Activated T-cell treated with anti-CD3 and anti-CD28 coated beads, Interleukin-2, amount 50 U/mL, for 72 hours (primary cell): ENCODE measurements at places on chromosomes 3 and 15. TPM values are rescaled to one million over a fixed set of nuclear protein-coding genes. Genes with fewer than 3 reads are reported as not detected.

GRCh38 chr3:34683851-34684250 lies 885.4 kb downstream of the PDCD6IP start:
- H3K4me1 ChIP-seq = no peaks in the 10 kb centered on the region
- peak; percentile 15 for DNase-seq
- H3K4me3 ChIP-seq = no peak overlapping the region
- no peaks in the 10 kb centered on the region for H3K27me3 ChIP-seq
- H3K36me3 ChIP-seq = peaks cover 2% of the 10 kb centered on the region

DNA sequence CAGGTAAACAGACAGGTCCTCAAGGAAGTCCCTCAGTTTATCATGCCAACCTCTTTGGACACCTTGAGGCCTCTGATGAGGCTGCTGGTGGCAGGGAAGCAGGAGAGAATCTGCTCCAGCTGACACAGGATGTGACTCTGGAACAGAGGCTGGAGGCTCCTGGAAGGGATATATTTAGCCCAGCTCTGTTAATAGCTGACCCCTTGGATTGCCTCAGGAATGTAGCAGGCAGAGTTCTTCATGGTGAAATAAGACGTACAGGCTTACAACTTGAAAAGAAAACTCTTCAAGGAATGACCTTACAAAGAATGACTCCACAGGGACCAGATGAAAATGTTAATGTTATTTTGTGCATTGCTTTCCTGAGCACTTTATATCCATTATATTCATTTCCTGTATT lies 90.5 kb downstream of the AQP9 start:
- no peak for DNase-seq
- no peak overlapping the region for H3K4me3 ChIP-seq
- no peak overlapping the region for H3K27ac ChIP-seq
- H3K36me3 ChIP-seq = no peaks in the 10 kb centered on the region
- H3K27me3 ChIP-seq = peaks cover 18% of the 10 kb centered on the region
- H3K4me1 ChIP-seq = peaks cover 11% of the 10 kb centered on the region

LDHAL6B gene
- total RNA-seq = not detected

C3orf49 gene
- not detected for total RNA-seq

ZSCAN29 gene
- 42.0 TPM for total RNA-seq

DNA sequence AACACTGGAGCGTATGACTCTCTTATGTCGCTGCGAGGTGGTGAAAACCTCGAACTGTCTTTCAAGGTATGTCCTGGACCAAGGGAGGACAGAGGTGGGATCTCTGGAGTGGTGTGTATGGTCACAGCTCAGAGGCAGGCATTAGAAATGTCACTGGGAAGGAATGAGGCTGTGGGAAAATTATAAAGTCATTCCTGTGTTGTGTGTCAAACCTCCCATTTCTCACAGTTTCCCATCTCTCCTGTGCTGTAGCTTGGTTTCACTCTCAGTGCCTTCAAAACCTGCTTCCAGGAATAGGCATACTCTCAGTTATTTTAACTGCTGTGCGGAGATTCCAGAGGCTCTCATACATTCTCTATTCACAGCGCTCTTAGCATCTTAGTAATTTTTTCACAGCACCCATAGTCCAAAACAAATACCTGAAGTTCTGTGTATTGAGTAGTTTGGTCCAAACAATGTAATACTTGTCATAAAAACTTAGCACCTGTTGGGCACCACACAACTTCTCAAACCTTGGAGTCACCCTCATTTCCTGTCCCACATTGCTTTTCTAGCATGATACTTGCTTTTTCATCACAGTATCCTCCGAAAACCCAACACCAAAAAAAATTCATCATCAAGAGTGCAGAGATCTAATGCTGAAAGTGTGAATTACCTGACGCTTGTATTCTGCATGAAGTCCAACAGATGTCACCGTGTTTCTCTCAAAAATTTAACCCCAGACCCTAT lies 36.9 kb downstream of the GALNT15 start:
- peaks cover 6% of the 10 kb centered on the region for H3K4me1 ChIP-seq
- DNase-seq = no peak
- peaks cover 8% of the 10 kb centered on the region for H3K27me3 ChIP-seq
- no peaks in the 10 kb centered on the region for H3K36me3 ChIP-seq

DNA sequence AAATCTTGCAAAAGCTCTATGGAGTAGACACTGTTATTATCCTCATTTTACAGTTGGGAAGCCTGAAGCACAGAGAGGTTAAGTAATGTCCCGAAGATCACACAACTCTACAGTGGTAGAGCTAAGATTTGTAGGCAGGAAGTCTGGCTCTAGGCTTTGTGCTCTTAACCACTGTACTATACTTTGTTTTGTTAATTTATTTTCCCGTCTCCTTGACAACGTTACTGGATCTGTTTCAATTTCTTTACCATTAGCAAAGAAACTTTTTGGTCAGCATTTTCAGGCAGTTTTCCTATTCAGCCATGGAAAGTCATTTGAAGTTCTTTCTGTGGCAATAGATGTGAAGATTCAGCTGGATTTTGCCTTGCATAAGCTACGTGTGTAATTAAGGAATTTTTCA lies 51.7 kb downstream of the OTOL1 start:
- no peak overlapping the region for H3K27ac ChIP-seq
- H3K36me3 ChIP-seq = no peaks in the 10 kb centered on the region
- no peak overlapping the region for H3K4me3 ChIP-seq
- peaks cover 9% of the 10 kb centered on the region for H3K27me3 ChIP-seq

DNA sequence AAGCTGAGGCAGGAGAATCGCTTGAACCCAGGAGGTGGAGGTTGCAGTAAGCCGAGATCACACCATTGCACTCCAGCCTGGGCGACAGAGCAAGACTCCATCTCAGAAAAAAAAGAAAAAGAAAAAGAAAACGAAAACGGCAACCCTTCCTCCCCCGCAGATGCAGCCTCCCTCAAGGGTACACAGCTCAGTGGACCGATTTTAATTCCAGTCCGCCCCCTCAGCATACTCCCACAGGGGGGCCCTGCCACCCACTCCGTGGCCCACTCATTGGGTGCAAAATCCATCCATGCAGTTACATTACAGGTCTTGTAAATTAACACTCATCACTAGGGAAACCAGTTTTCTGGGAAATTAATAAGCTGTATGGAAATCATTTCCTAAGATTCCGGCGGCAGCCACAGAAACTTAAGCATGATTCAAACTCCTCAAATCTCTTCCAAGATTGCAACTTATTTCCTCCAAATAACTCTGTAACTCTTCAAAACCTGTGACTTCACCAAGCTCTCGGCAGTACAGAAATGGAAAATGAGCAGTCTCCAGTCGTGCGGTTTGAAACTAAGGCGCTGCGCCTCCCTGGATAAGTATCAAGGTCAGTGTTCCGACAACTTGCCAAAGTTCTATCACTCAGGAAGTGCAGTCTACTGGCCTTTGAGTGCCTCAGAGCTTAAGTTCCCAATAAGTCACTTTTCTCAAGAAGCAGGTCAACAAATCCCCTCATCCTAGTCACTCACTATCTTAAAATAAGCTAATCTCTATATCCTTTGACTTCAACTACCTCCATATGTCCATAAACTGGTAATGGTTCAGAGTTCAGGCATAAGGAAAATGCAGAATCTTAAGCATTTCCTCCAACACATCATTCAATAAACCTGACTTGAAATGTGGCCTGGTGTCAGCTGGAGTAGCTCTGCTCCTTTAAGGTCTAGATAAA lies 24.7 kb upstream of the KLHL6 start:
- H3K4me3 ChIP-seq = no peak overlapping the region
- no peak overlapping the region for H3K27ac ChIP-seq
- peaks cover 8% of the 10 kb centered on the region for H3K27me3 ChIP-seq
- peaks cover 25% of the 10 kb centered on the region for H3K4me1 ChIP-seq

GOLGA8T gene
- not detected for total RNA-seq

DNA sequence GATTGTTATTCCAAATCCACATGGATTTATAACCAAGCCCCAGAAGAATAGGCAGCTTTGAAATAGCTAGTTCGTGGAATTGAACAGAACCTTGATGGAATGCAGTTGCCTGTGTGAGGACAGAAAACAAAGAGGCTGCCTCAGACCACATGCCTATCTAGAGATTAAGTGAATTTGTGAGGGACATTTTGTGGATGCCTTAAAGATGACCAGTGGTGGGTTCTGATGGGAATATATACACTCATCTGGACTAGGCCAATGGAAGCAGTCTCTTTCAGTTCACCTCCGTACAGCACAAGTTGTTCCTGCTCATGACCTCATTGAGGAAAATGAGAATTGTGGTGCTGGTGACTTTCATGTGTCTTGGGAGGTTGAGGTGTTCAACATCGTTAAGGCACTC lies 63.2 kb upstream of the PYDC2 start:
- H3K4me3 ChIP-seq = no peak overlapping the region
- H3K27me3 ChIP-seq = no peaks in the 10 kb centered on the region
- no peaks in the 10 kb centered on the region for H3K4me1 ChIP-seq
- no peak overlapping the region for H3K27ac ChIP-seq
- no peaks in the 10 kb centered on the region for H3K36me3 ChIP-seq
- no peak for DNase-seq

DNA sequence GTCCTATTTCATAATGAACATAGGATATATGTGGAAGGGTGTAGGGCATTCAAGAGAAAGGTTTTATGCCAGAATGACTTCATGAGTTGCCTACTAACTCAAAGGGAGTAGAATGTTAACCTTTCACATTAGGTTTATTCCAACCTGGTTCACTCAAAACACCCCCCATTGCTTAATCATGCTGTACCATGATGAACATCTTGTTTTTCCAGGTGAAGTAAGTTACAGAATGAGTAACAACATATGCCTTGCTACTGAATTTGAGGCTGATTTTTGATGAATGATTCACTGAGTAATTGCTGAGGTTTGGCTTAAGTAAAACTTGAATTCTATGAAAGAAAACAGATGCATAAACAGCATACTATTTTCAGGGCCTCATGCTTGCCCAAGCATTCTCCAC lies 5.9 kb upstream of the CLDN16 start:
- no peaks in the 10 kb centered on the region for H3K36me3 ChIP-seq
- H3K27ac ChIP-seq = no peak overlapping the region
- peak; percentile 6 for DNase-seq
- peaks cover 16% of the 10 kb centered on the region for H3K27me3 ChIP-seq

DNA sequence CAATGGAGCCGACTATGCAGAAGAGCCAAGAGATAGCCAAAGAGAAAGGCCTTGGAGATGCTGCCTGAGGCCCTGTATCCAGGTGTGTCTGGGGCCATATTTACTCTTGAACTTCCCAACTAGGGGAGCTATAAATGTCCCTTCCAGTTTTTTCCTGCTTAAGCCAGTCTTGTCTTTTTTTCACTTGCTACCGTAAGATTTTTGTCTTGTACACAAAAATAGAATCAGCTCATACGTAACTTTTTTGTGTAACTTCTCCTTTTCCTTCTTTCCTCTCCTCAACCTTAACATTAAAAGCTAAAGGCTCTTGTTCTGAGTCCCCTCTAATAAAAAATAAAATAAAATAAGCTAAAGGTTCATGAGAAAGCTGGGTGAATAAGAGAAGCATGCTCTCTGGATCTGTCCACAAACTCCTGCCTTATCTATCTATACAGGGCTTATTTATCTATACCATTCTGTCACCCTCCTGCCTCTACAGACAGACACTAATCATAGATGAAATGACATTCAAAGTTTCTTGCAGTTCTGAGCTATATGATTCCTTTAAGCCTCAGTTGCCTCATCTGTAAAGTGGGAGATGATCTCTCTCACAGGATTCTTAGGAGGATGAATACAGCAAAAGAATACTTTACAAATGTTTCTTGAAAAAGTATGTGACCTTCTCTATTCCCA lies 4.6 kb downstream of the SUMF1 start:
- H3K36me3 ChIP-seq = no peaks in the 10 kb centered on the region
- no peak for DNase-seq
- H3K27ac ChIP-seq = no peak overlapping the region
- H3K27me3 ChIP-seq = no peaks in the 10 kb centered on the region
- H3K4me1 ChIP-seq = peaks cover 38% of the 10 kb centered on the region

GRCh38 chr3:124731760-124732159 lies 1.5 kb downstream of the UMPS start:
- peak overlapping the region; percentile 97 for H3K4me3 ChIP-seq
- no peaks in the 10 kb centered on the region for H3K27me3 ChIP-seq
- peaks cover 4% of the 10 kb centered on the region for H3K36me3 ChIP-seq
- H3K4me1 ChIP-seq = peaks cover 50% of the 10 kb centered on the region
- H3K27ac ChIP-seq = peak overlapping the region; percentile 51

- peak; percentile 27 for DNase-seq
- peaks cover 79% of the 10 kb centered on the region for H3K4me1 ChIP-seq
- H3K4me3 ChIP-seq = peak overlapping the region; percentile 56
- peaks cover 4% of the 10 kb centered on the region for H3K36me3 ChIP-seq
Observed at GRCh38 chr3:51681453-51681852, 10.4 kb downstream of the TEX264 start.

DNA sequence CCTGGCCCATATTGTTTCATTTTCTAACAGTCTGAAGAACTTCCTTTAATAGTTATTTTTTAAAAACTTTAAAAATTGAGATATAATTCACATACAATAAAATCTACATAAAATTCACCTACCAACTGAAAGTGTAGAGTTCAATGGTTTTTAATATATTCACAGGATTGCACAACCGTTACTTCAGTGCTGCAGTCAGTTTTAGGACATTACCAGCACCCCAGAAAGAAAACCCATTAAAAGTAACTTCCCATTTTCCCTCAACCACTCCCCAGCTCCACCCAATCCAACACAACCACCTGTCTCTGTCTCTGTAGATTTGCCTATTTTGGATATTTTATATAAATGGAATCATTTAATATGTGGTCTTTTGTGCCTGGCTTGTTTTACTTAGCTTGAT lies 29.6 kb downstream of the MGA start:
- peaks cover 67% of the 10 kb centered on the region for H3K4me1 ChIP-seq
- peak overlapping the region; percentile 69 for H3K4me3 ChIP-seq
- no peaks in the 10 kb centered on the region for H3K36me3 ChIP-seq
- no peaks in the 10 kb centered on the region for H3K27me3 ChIP-seq

DNA sequence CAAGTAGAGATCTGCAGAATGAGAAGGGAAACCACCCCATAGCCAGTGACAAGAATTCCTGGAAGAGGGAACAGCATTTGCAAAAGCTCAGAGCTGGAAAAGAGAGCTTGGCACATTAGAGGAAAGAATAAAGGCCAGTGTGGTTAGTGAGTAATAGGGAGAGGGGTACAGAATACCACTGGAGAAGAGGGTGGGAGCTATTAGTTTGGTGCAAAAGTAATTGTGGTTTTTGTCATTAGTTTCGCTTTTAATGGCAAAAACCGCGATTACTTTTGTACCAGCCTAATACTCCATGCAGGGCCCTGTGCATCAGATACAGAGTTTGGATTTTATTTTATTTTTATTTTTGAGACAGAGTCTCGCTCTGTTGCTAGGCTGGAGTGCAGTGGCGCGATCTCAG lies 9.8 kb downstream of the SLC24A1 start:
- H3K36me3 ChIP-seq = no peaks in the 10 kb centered on the region
- H3K27me3 ChIP-seq = no peaks in the 10 kb centered on the region
- H3K4me1 ChIP-seq = peaks cover 14% of the 10 kb centered on the region
- H3K27ac ChIP-seq = peak overlapping the region; percentile 12
- peak overlapping the region; percentile 38 for H3K4me3 ChIP-seq
- DNase-seq = no peak

XCR1 gene
- not detected for total RNA-seq

GRCh38 chr3:103847081-103848062 lies 1412.6 kb downstream of the ZPLD1 start:
- H3K4me3 ChIP-seq = no peak overlapping the region
- H3K4me1 ChIP-seq = no peaks in the 10 kb centered on the region
- H3K27ac ChIP-seq = no peak overlapping the region
- no peaks in the 10 kb centered on the region for H3K27me3 ChIP-seq

GRCh38 chr15:23403550-23403949 lies 43.5 kb downstream of the GOLGA6L2 start:
- no peaks in the 10 kb centered on the region for H3K4me1 ChIP-seq
- H3K27ac ChIP-seq = no peak overlapping the region
- no peak overlapping the region for H3K4me3 ChIP-seq

GRCh38 chr15:29538044-29538443 lies 268.4 kb upstream of the NSMCE3 start:
- H3K4me1 ChIP-seq = no peaks in the 10 kb centered on the region
- H3K27me3 ChIP-seq = peaks cover 18% of the 10 kb centered on the region
- H3K36me3 ChIP-seq = no peaks in the 10 kb centered on the region
- DNase-seq = no peak
